ENCODE measurements at places on chromosomes 12 and 14.

- DNase-seq = peak; percentile 95
These were observed 17.4 kb downstream of the ACVRL1 start for GRCh38 chr12:51924551-51925319.

DNA sequence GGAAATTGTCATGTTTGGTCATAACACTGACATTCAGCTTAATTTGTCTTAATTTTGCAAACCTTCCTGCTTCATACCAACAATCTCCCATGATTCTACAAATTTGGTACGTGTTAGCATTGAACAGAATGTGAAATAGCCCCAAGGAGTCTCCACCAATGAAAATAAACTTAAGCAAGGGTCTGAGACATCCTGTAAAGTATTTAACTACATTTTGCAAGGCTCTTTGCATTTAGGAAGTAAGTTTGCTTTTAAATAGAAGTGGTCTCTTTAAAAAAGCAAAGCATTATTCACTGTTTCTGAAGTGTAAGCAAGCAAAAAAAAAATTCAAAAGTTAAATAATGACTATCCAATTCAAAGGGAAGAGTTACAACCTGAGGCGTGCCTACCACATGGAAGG, 79.9 kb downstream of the WASHC3 start:
- DNase-seq = no peak

DNA sequence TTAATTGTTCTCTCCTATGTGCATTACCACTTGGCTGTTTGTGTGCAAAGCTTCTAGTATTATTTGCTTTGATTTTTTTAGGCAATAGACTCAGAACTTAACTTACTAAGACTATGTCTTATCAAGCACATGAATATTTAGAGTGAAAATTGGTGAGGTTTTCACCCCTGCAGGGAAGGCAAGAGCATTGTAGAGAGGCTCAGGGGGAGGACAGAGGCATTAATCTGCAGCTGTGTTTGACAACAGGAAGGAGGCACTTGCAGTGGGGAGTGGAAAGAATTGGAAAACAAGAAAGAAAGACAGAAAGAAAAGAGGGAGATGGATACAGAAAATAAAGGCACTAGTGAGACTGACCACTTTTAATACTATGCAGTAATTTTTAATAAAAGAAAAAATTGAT, 431.6 kb downstream of the PDZRN4 start:
- no peak for DNase-seq

DNA sequence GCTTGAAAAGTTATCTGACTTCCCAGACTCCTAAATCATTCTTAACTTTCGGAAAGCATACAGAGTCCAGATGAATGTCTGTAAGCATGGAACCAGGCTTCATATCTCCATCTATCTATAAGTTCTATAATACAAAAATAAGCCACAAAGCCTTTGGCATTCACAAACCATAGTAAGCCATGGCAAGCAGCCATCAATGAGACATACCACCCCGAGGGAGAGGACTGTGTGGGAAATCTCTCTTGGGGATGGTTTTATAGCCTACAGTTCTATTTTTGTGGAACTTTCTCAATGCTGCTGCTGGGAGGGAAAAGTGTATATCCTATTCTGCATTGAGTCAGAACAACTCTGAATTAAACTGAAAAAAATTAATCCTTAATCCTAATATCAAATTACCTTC, 20.4 kb downstream of the EGLN3 start:
- no peak for DNase-seq

DNA sequence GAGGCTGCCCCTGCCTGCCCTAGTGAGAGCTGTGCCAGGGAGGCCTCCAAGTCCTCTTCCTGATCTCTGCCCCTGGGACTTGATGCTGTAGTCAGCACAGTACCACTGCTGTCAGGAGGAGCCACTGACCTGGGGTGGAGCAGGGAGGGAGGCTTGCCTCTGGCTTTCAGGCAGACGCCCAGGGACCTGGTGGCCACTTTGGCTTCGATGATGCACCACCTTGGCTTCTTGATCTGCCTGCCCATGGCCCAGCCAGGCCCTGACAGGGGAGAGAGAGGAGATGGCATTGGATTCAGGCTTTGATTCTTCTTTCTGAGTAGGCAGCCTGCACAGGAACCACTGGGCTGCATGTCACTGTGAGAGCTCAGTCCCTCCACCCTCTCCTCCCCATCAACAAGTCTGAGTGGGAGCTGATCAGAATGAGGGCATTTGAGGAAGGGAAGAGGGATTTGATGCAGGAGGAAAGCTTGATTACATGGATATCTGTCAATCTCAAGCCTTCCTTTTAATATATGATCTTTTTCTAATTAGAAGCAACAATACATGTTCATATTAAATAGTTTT, 24.7 kb downstream of the TMEM63C start:
- no peak for DNase-seq

GRCh38 chr14:28494196-28494595, 272.4 kb upstream of the FOXG1 start:
- DNase-seq = no peak

DNA sequence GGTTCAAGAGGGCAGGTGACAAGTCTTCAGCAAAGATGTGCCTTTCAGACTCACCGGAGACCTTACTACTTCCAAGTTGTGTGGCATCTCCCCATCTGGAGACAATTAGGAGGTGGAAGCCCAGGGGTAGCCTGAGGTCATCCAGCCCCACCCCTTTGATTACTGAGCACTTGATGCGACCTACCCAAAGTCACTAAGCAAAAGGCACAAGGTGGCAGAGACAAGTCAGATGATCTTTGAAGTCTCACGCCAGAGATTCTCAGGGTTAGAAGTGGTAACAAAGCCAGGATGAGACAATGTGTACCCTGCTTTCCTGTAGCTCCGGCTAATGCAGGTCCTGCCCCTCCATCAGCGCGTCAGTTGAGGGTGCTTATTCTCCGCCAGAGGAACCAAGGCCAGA, 1.4 kb upstream of the FOXN3 start:
- DNase-seq = no peak

- DNase-seq = no peak
These were observed 384.7 kb downstream of the CCDC91 start for GRCh38 chr12:28574746-28575592.

DNA sequence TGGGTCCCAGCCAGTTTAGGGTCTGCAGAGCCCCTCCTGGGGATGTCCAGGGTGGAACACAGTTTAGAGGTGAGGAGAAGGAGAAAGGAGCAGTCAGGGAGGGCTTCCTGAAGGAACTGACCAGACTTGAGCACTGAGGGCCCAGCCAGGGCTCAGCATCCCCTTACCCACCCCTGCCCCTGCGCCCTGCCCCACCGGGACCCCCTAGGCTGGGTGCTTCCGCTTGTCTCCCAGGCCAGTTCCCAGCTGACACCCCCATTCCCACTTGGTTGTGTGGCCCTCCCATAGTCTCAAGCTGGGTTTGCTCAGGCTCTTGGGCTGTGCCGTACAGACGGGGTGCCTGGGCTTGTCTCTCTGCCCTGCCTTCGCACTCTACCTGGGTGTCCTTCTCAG, 26.3 kb upstream of the KIF26A start:
- DNase-seq = no peak

GRCh38 chr12:105928436-105928835, 210.3 kb downstream of the NUAK1 start:
- no peak for DNase-seq

- no peak for DNase-seq
These were observed at the start of gene RFLNA for GRCh38 chr12:124294780-124295341. Gene RFLNA (plus strand): TSS chr12:124295093. CDS start chr12:124295430, 337 bp downstream.

DNA sequence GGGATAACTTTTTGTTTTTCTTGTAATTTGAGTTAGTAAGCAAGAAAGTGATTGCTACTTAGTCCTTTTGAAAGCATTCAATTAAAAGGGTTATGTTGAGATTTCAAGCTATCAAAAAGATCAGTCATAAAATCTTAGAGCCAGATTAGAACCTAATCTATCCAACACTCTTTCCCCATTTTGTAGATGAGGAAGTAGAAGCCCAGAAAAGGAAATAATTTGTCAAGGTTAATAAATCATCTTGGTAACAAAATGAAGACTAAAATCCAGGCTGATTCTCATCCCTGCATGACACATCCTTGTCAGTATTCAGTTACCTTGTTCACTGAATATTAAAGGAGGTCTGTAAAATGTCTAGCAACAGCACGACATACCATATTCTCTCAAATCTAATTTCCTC, 26.5 kb downstream of the PPP1R13B start:
- no peak for DNase-seq

- DNase-seq = peak; percentile 6
These were observed 8.9 kb downstream of the ISCA2 start for GRCh38 chr14:74502236-74503019.

GRCh38 chr12:72832024-72832423, 559.9 kb downstream of the TRHDE start:
- no peak for DNase-seq

DNA sequence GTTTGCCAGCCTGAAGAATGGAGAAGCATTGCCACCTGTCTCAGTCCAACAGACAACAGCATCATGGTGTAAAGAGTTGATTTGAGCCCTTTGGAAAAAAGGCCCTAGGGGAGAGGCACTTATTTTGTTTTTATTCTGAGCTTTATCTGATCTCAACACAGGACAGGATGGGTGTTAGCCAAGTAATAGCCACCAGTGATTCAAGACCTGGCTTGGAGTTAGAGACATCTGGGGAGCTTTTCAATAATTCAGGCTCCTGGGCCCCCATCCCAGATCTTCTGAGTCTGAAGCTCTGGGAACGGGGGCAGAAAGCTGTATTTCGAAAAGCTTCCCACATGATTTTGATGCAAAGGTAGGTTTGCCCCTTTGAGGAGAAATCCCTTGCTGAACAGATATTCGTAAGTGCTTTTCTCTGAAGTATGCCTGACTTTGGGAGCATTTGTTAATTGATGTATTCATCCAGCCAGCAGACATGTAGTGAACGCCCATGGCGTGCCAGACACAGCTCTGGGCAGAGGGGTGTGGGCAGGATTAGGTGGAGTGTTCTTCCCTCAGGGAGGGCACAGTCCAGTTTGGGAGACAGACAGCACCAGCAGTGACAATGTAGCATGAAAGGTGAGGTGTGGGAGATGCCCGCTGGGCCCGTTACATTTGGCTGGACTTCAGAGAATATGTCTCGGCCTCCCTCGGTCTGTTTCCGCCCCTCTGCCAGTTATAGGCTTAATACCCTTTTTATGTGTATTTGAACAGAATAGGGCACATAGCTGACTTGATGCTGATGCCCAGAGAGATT, 72.5 kb downstream of the TSPAN9 start:
- no peak for DNase-seq

DNA sequence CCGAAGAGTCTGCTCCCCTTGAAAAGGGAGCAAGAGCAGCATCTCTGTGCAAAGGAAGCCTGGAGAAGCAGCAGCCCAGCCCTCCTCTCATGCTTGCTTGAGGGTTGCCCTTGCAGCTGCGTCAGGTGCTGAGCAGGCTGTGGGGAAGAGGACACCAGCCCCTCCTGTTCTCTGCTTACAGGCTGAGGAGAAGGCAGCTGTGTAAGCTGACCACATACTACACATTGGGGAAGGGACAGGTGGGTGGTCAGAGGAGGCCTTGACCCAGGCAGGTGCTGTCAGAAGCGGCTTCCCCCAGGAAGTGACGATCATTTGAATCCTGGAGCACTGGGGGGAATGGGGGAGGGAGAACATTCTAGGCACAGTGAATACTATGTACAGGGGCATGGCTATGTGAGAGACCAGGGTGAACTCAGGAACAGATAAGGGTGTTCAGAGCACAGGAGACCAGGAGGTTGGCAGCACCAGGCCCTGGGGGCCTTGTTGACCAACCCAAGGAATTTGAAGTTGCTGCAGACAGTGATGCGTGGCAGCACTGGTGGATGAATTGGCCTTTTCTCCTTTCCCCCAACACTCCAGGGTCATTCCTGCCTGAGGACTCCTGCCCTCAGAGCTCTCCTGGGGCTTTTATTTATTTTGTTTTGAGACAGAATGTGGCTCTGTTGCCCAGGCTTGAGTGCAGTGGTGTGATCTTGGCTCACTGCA, 2.7 kb upstream of the KLC1 start:
- DNase-seq = no peak

DNA sequence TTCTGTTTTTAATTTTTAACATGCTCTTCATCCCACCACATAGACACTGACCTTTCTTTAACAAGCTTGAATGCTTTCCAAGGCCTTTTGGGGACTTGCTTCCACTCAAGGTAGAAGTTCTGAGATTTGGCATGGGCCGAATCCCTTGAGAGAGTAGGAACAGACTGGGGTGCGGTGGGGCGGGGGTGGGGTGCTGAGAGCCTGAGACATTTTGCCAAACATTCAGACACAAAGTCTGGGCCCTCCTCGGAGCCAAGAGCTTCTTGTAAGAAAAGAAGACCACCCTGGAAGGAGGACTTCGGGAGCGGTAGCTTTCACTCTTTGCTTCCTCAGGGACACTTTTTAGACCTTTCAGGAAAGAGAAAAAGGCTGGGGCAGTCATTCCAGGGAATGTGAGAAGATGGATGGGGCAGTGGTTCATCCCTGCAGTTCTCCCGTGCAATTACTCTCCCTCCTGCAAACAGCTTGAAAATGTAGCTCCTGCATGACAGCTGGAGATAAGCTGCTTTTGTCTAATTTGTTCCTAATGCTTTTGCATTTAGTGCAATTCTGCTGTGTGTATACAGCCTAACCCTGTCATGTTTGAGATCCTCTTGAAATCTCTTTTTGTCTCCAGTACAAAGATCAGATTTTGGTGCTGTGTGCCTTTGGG, 16.3 kb upstream of the MYO1H start:
- no peak for DNase-seq

DNA sequence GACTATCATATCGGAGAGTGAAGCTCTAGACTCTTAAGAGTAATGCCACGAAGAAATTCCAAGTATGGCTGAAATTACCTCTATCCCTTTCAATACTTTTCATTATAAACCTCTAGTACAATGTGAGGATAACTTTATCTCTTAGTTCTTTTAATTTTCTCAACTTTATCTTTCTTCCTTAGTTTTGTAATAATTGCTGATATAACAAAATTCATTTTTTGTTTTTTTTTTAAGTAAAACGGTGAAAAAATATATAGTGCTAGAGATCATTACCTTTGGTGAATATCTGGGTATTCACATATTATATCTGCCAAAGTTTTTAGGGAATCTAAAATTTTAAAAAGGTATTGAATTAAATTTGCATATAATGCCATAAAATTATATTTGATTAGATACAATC, 19.5 kb upstream of the DNAAF2 start:
- no peak for DNase-seq

DNA sequence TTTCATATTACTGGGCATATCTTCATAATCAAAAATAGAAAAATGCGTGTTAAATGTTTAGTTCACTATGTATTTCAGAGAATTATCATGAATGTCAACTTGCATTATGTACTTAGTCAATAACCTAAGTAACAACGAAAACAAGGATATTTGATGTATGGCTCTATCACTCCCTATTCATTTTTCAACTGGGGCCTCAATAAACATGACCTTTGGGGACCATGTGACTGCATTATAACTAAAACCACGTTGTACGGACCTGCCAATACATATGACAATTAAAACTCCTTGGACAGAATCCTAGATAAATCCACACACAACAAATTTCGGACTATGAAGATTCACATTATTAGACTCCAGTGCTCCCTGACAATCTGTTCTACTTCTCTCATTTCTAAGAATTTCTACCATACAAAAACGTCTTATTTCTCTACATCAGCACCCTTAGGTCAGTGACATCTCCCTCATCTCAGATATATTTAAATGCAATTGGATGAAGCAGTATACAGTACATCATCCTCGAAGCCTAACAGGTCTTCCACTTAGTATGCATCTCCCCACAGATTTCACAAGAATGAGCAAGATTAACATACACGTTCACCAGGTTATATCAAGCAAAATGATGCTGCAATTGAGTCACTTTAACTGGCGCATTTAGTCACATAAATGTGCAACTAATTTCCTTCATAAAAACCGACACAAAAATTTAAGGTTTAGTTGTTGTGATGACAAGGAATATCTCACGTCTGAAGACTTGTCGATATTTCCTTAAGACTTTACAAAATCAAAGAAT, 1.5 kb downstream of the UBE2N start:
- no peak for DNase-seq

Measured in NCI-H526 treated with DMSO at 0.1 percent for 48 hours (cell line).